ENCODE measurements at places on chromosomes 1 and 21.

DNA sequence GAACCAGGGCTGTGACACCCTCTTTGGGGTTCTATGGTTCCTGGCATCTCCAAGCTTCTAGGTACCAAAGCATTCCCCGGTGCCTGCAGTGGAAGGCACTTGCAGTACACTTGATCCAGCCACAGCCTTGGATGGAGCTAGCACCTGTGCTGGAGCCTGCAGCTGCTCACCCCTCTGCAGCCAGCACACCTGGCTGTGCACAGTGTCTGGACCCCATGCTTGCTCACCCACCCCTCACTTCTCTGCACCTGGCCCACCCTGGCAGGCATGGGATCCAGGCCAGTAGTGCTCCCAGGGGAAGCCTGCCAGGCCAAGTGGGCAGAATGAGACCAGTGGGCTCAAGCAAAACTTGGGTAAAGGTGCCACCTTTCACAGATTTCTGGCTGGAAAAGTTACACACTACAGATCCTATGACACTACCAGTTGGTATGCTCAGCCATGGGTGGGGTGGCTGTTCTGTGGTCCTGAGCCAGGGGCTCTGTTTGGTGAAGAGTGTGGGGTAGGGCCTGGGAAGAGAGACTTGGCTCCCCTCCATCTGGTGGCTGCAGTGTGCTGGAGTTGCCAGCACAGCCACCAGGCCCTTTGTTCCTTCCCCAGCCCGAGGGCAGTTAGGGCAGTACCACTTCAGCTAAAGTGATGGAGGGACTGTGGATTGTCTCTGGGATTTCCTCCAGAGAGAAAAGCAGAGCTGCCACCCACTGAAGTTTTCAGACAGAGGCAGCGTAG lies 157.8 kb upstream of the LRRC7 start:
- DNase-seq: no peak

DNA sequence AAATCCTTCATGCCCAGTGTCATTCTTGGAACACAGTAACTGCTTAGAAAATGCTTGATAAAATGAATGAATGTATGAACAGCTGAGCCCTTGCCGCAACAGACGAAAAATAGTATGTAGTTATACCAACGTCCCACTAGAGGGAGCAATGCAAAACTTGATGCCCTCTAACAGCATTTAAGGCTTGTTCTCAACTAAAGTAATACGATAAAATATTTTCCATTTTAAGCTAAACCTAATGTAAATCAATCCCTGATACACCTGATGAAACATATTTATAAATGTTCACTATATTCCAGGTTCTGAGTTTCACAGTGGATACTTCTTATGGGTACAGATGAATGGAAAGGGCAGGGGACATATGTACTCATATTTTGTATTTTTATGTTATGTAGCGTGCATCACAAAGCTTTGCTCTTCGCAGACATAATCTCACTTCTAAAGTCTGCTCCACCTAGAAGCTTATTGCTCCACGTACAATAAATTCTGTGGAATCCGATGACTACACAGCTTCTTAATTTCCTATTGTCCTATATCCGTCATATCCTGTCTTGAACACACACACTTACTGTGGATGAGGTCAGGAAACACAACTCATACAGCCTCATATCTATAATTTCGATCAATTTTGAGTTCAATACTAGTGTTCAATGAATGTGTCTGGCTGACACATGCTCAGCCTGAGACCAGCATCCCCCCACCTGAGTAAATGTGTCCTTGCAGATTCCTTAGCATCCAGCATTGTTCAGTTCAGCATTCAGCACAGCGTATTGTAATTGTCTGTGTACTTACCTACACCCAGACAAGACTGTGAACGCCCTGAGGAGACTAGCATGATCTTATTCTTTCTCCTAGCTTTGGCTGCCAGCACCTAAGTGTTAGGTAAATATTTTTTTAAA lies 4.4 kb upstream of the UTP25 start:
- no peak for DNase-seq

- DNase-seq: no peak
Observed at GRCh38 chr1:171286032-171286705, 27.8 kb upstream of the FMO4 start.

GRCh38 chr1:117336088-117336817 lies 31.0 kb upstream of the MAN1A2 start:
- no peak for DNase-seq

- DNase-seq: no peak
Observed at GRCh38 chr1:27021354-27022031, 8.8 kb upstream of the TENT5B start.

- no peak for DNase-seq
Observed at GRCh38 chr21:38784458-38785266, 21.1 kb upstream of the ETS2 start.

DNA sequence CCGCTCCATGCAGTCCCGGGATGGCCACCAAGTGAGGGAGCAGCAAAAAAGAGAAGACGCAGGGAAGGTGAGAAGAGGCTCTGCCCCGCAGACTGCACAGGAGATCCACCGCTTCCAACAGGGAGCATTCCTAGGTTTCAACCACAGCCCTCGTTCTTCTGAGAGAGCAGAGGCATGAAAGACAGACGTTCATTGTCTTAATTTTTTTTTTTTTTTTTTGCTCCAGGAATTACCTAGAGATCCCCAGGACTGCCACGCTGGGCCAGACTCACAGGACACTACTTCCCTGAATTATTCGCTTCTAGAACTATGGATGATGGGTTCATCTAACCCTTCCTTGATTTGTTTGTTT lies 33.2 kb upstream of the VASH2 start:
- DNase-seq: no peak

DNA sequence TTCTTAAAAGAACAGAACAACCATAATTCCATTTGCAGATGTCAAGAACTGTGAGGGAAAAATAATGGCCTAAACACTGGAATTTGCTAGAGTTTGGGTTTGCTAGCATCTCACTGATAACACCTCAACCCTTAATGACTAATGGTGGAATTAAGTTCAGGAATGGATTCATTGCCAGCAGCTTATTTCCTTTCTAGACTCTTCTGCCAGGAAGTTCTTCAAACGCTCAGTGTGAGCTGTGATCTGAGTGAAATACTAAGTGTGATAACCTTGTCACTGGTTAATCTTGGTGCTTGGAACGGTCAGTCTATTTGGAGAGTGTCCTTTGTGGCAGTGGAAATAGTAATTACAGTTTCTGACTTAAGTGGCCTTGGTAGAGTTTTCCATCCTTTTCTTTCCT lies 21.6 kb upstream of the PLEKHM2 start:
- no peak for DNase-seq

DNA sequence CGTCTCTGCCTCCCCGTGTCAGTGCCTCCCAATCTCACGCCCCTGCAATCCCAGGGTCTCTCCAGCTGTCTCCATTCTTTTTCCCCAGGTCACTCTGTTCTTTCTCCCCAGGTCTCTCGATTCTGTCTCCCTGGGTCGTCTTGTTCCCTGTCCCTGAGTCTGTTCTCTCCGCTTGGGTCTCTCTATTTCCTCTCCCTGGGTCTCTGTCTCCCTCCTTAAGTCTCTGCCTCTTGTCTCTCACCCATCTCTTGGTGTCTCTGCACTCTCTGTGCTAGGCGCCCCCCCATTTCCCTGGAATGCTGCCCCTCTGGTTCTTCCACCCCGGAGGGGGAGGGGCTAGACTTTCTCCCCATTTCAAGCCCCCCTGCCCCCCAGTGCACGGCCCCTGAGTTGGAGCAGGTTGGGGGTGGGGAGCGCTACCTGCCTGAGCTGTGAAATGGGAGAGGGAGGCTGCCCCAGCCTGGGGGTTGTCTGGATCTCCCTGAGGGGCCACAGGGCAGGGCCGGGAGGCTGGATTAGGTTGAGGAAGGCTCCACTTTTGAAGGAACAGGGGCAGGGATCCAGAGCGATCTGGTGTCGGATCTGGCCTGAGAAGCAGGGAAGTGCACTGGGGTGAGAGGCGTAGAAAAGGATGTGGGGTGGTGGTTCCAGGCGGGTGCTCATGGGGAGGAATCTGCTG lies 1.4 kb downstream of the PTPRF start:
- no peak for DNase-seq

GRCh38 chr1:182428043-182428442 lies 21.9 kb upstream of the RGSL1 start:
- no peak for DNase-seq

- DNase-seq: no peak
Observed at GRCh38 chr1:246092136-246092535, 414.9 kb downstream of the SMYD3 start.

- DNase-seq: no peak
Observed at GRCh38 chr1:204367956-204368355, 8.2 kb upstream of the PLEKHA6 start.

- no peak for DNase-seq
Observed at GRCh38 chr1:86616433-86616832, 69.6 kb downstream of the CLCA4 start.

GRCh38 chr1:201450721-201451291 lies 18.2 kb downstream of the PHLDA3 start:
- DNase-seq: no peak

- DNase-seq: no peak
Observed at GRCh38 chr1:165445388-165445787, 462 bp upstream of the RXRG start.

- DNase-seq: no peak
Observed at GRCh38 chr1:33061834-33062233, 19.1 kb upstream of the AZIN2 start.
